Muscle of leg (tissue), 16 donors: ENCODE measurements at places on chromosomes 12 and 14. TPM values are rescaled to one million over a fixed set of nuclear protein-coding genes. Genes with fewer than 3 reads are reported as not detected.

The SLC5A8 gene
- 0.04 TPM for total RNA-seq

The IL31 gene
- total RNA-seq = not detected

The SPTSSA gene
- total RNA-seq = 5.1 TPM

The KLHDC1 gene
- 7.2 TPM for total RNA-seq

The CDCA3 gene
- 14.0 TPM for total RNA-seq

The TMEM132C gene
- total RNA-seq = 0.89 TPM

The RPL10L gene
- total RNA-seq = not detected

The LMNTD1 gene
- total RNA-seq = 0.18 TPM

The KRT71 gene
- not detected for total RNA-seq

The PRPF40B gene
- 15.1 TPM for total RNA-seq

The LPAR5 gene
- total RNA-seq = 0.58 TPM

The LRP1-AS gene
- total RNA-seq = 0.66 TPM

The SLC17A8 gene
- 0.35 TPM for total RNA-seq

The DCN gene
- total RNA-seq = 2,074 TPM

The TAS2R7 gene
- not detected for total RNA-seq

The EFS gene
- 20.8 TPM for total RNA-seq

The SDR9C7 gene
- 0.22 TPM for total RNA-seq

The SLC41A2 gene
- 13.4 TPM for total RNA-seq

The RNASE2 gene
- total RNA-seq = 0.13 TPM

The PSME1 gene
- total RNA-seq = 110 TPM

The KCNK13 gene
- total RNA-seq = 0.22 TPM

The INSM2 gene
- total RNA-seq = not detected

The DPY19L2 gene
- 7.3 TPM for total RNA-seq

The IAPP gene
- not detected for total RNA-seq
